Effector memory CD8-positive, alpha-beta T cell (primary cell): ENCODE measurements at places on chromosomes 11 and 22.

GRCh38 chr22:27662359-27663301 is 138.9 kb downstream of the MN1 start:
- H3K36me3 ChIP-seq = no peaks in the 10 kb centered on the region
- no peak for DNase-seq
- H3K27ac ChIP-seq = no peak overlapping the region
- no peaks in the 10 kb centered on the region for H3K4me1 ChIP-seq

- H3K27ac ChIP-seq = no peak overlapping the region
- no peaks in the 10 kb centered on the region for H3K36me3 ChIP-seq
- no peaks in the 10 kb centered on the region for H3K27me3 ChIP-seq
- H3K4me1 ChIP-seq = no peaks in the 10 kb centered on the region
- no peak overlapping the region for H3K4me3 ChIP-seq
Measured at GRCh38 chr11:24199461-24199860, 297.4 kb upstream of the LUZP2 start.

GRCh38 chr22:46233231-46233630 is 16.9 kb downstream of the CDPF1 start:
- H3K4me3 ChIP-seq = no peak overlapping the region
- H3K27me3 ChIP-seq = no peaks in the 10 kb centered on the region

- H3K4me1 ChIP-seq = no peaks in the 10 kb centered on the region
- H3K27ac ChIP-seq = no peak overlapping the region
- H3K4me3 ChIP-seq = no peak overlapping the region
- H3K36me3 ChIP-seq = no peaks in the 10 kb centered on the region
Measured at GRCh38 chr11:106983261-106983660, 35.0 kb downstream of the GUCY1A2 start.

- no peak for DNase-seq
- H3K27ac ChIP-seq = no peak overlapping the region
- no peak overlapping the region for H3K4me3 ChIP-seq
- peaks cover 22% of the 10 kb centered on the region for H3K4me1 ChIP-seq
- no peaks in the 10 kb centered on the region for H3K27me3 ChIP-seq
Measured at GRCh38 chr22:30294066-30294465, 4.8 kb upstream of the CASTOR1 start.

DNA sequence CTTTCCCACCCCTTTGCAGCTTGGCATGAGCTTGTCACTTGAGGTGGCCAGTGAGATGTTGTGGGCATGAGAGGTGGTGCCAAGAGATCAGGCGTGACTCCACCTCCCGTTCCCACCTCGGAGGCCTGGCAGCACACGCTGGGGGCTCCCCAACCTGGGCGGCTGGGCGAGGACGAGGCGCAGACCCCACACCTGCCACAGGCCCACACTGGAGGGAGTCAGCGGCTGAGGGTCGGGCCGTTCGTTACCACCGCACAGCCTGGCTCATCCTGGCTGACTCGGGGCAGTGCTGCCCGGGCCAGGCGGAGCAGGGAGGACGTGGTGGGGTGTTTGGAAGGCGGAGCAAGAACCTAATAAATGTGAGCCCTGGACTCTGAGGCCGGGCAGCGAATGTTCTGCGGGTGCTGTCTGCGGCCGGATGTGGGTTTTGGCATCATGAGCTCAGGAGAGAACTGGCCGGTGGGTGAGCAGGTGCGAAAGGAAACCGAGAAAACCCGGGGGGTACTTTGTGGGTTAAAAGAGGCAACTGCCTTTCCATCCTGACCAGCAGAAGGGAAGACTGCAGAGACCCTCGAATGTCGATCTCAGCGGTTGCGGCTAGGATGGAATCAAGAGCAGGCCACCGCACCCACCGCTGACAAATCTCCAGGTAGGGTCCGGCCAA is 10.2 kb upstream of the IFITM3 start:
- no peak for DNase-seq
- H3K36me3 ChIP-seq = peaks cover 13% of the 10 kb centered on the region
- H3K27ac ChIP-seq = no peak overlapping the region
- no peaks in the 10 kb centered on the region for H3K27me3 ChIP-seq

DNA sequence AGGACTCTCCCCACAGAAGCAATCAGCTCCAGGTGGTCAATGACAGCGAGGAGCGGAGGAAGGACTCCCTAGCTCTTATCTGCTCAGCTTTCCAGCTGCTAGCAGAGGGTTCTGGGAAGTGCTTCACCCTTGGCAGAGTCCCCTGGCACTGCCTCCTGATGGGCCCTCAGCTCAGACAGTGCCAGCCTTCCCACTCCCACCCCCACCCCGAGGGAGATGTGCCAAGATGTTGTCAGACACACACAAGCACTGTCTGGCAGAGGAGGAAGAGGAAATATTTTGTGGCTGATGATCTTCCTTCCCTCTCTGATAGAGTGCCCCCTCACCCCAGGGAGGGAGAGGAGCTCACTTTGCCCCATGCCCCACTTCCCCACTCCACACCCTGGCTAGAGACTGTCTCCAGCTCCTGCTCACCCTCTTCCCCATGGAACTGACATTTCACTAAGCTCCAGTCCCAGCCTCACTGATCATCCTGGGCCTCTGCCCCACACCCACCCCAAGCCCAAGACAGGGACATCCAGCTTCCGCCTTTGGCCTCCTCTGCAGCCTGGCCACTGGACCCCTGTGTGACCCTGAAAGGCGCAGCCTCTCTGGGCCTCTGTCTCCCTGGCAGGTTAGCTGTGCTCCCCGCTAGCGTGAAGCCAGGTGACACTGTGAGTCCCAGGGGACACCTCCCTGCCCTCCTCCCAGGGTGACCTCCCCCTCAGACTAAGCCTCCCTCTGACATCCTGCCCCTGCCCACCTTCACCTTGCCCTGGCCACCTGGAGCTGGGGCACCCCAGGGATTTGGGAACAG is 44.5 kb downstream of the SLCO2B1 start:
- no peak overlapping the region for H3K4me3 ChIP-seq
- H3K4me1 ChIP-seq = no peaks in the 10 kb centered on the region
- no peak for DNase-seq
- peaks cover 5% of the 10 kb centered on the region for H3K36me3 ChIP-seq

DNA sequence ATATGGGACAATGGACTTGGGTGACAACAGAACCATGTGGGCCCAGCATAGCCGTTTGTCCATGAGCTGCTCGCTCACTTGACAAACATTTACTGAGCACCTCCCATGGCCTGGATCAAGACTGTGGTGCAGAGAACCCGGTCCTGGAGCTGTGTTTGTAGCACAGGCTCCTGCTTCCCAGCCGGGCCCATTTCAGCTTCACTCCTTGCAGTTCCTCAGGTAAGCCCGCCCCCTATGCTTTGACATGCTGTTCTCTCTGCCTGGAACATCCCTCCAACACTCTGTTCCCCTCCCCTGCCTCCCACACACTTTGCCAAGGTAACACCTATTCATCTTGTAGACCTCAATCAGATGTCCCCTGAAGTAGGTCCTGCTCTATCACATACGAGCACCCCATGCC is 19.3 kb upstream of the IGSF22 start:
- no peak overlapping the region for H3K27ac ChIP-seq
- no peaks in the 10 kb centered on the region for H3K36me3 ChIP-seq
- no peak for DNase-seq
- no peaks in the 10 kb centered on the region for H3K4me1 ChIP-seq
- no peak overlapping the region for H3K4me3 ChIP-seq
- peaks cover 15% of the 10 kb centered on the region for H3K27me3 ChIP-seq

DNA sequence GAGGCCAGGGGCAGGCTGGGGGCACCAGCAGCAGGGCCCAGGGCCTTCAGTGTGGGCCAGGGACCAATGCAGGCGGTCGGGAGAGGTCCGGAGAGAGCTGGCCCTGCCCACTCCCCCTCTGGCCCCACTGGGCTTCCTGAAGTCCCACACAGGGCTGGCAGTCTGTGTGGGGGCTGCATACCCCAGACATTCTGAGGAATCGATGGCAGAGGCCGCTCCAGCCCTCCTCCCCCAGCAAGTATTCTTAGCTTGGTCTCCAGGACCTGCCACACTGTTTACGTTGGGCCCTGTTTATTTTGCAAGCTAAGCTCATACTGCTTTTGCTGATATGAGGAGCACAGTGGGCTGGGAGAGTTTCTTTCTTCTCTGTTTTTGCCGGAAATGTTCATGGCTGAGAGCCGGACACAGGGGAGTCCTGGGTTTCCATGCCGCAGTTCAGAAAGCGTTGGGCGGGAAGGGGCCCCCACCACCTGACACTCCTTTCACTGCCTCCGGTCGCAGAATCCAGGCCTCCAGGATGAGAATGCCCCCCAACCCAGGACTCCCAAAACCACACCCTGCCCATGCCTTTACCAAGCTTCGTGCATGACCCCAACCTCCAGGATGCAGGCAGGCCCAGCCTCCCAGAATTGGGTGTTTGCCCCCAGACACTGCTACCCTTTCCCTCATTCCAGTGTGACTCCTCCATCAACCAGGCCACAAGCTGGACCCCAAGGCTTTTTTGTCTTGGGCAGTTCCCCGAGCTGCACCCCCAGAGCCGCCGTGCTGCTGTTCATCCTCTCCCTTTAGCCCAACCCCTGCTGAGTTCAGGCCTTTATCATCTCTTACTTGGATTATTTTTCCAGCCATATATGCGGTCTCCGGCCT is 81.8 kb upstream of the KCNQ1OT1 start:
- H3K27me3 ChIP-seq = no peaks in the 10 kb centered on the region
- DNase-seq = no peak
- no peak overlapping the region for H3K4me3 ChIP-seq
- no peaks in the 10 kb centered on the region for H3K4me1 ChIP-seq

- no peaks in the 10 kb centered on the region for H3K27me3 ChIP-seq
- H3K27ac ChIP-seq = peak overlapping the region; percentile 44
- peaks cover 13% of the 10 kb centered on the region for H3K36me3 ChIP-seq
- H3K4me3 ChIP-seq = peak overlapping the region; percentile 71
- peaks cover 17% of the 10 kb centered on the region for H3K4me1 ChIP-seq
Measured at GRCh38 chr11:776561-777287, 563 bp downstream of the GATD1 start.

DNA sequence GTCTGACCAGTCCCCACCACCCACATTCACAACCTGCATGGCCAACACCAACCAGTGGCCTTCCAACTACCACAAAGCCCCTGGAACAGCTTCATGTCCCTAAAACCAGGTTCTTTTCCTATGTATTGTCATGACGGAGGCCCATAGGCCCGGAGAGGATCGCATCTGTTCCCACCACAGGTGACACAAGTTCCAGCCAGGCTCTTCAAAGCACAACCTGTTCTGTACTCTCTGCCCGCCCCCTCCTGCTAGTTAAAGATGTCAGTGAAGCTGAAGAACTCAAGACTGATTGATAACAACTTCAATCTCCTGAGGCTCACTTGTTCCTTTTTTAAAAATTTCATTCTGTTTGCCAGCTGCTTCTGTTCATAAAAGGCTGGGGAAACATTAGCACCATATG is 121.1 kb upstream of the GUCY1A2 start:
- no peak overlapping the region for H3K27ac ChIP-seq
- no peaks in the 10 kb centered on the region for H3K27me3 ChIP-seq
- H3K4me1 ChIP-seq = no peaks in the 10 kb centered on the region
- no peak for DNase-seq

DNA sequence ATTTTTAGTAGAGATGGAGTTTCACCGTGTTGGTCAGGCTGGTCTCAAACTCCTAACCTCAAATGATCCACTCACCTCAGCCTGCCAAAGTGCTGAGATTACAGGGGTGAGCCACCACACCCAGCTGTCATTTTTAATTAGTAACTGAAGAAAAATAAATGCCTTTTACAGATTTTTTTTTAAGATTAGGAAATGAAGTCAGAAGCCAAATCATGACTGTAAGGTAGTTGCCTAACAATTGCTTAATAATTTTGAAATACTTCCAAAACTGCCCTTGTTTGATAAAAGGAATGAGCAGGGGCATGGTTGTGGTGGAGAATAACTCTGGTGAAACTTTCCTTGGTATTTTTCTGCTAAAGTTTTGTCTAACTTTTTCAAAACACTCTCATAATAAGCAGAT is 98.9 kb upstream of the SLC5A12 start:
- H3K27ac ChIP-seq = no peak overlapping the region
- DNase-seq = no peak
- no peak overlapping the region for H3K4me3 ChIP-seq
- H3K27me3 ChIP-seq = no peaks in the 10 kb centered on the region
- no peaks in the 10 kb centered on the region for H3K4me1 ChIP-seq
- no peaks in the 10 kb centered on the region for H3K36me3 ChIP-seq

DNA sequence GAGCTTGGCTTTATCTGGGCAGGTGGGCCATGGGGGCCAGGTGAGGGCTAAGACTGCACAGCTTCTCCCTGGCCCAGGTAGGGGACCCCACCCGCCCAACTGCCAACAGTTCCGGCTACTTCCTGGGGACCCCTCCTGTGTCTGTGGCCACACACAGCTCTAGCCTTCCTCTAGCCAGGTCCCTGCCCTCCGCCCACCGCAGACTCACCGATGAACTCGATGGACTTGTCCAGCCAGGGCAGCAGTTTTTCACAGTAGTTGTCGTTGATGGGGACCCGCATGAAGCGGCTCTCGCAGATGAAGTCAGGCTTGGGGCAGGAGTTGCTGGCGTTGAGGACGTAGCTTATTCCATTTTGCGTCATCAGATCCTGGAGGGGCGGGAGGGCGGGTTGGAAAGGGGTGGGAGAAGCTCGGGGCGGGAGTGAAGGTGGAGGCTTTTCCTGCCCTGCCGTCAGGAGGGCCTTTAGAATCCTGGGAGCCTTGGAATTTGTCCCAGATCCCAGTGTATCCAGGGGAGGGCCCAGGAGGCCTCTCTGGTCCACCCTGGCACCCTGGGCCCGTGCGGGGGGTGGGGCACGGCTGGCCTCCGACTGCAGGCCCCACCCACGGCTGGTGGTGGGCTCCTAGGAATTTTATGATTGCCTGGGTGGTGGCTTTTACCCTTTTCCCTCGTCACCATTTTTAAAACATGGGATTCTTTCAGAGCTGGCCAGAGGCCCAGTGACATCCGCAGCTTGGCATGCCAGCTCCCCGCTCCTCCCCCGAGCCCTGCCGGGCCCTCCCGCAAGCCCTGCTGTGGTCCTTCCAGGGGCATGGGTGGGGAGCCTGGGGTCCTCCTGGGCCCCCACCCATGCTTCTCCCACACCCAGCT is 13.9 kb downstream of the DUSP8 start:
- H3K36me3 ChIP-seq = peaks cover 90% of the 10 kb centered on the region
- peak overlapping the region; percentile 45 for H3K27ac ChIP-seq
- no peak for DNase-seq
- peak overlapping the region; percentile 41 for H3K4me3 ChIP-seq
- peaks cover 3% of the 10 kb centered on the region for H3K4me1 ChIP-seq

- peaks cover 99% of the 10 kb centered on the region for H3K36me3 ChIP-seq
- H3K4me3 ChIP-seq = peak overlapping the region; percentile 42
- DNase-seq = no peak
- no peaks in the 10 kb centered on the region for H3K27me3 ChIP-seq
- peaks cover 94% of the 10 kb centered on the region for H3K4me1 ChIP-seq
Measured at GRCh38 chr11:35151241-35151640, 12.3 kb downstream of the CD44 start.

GRCh38 chr11:85299258-85299942 is 327.7 kb downstream of the DLG2 start:
- no peaks in the 10 kb centered on the region for H3K27me3 ChIP-seq
- H3K4me1 ChIP-seq = no peaks in the 10 kb centered on the region
- H3K36me3 ChIP-seq = no peaks in the 10 kb centered on the region
- no peak for DNase-seq
- H3K4me3 ChIP-seq = no peak overlapping the region

GRCh38 chr22:40855979-40856512 is 393 bp downstream of the ST13 start:
- peaks cover 31% of the 10 kb centered on the region for H3K36me3 ChIP-seq
- H3K27me3 ChIP-seq = no peaks in the 10 kb centered on the region
- peak overlapping the region; percentile 96 for H3K4me3 ChIP-seq
- peak; percentile 33 for DNase-seq

GRCh38 chr11:63906585-63906984 is 10.4 kb downstream of the RCOR2 start:
- H3K27ac ChIP-seq = peak overlapping the region; percentile 78
- no peak overlapping the region for H3K4me3 ChIP-seq
